ENCODE measurements at places on chromosomes 16 and 17.

DNA sequence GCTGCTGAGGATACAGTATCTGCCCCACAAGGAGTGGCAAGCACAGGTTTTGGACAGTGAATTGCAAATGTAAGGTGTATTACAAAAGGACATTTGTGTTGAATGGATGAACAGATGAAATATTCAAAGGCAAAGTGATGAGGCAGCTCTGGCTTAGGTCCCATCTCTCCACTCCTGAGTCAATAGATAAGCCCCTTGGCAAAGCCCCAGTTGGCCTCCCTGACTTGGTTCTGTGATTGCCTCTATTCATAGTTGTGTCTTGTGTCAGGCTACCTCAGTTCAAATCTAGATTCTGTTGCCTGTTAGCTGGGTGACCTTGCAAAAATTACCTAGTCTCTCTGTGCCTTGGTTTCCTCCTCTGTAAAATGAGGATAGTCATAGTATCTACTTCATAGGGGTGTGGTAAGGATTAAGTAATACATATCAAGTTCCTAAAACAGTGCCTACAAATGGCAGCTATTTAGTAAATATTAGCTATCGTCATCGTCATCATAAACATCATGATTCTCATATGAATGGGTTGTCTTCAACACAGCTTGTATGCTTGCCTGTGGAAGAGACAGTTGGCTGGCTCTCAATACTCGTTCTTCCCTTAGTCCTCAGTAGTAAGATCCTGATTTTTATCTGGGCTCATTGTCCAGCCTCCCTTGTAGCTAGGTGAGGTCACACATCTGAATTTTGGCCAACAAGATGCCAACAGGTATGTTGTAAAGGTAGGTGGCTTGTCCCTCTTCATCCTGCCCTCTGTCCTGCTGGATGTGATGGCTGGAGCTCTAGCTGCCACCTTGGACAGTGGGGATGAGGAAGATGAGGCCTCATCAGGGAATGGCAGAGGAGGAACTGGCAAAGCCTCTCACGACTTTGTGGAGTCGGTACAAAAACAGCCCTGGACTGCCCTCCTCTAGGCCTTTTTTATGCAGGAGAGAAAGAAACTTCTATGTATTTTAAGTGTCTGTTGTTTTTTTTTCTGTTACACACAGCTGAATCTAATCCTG lies 2.1 kb upstream of the MFAP4 start:
- no peak for DNase-seq

GRCh38 chr16:89115216-89115861 lies 21.7 kb downstream of the ACSF3 start:
- DNase-seq, result no peak

DNA sequence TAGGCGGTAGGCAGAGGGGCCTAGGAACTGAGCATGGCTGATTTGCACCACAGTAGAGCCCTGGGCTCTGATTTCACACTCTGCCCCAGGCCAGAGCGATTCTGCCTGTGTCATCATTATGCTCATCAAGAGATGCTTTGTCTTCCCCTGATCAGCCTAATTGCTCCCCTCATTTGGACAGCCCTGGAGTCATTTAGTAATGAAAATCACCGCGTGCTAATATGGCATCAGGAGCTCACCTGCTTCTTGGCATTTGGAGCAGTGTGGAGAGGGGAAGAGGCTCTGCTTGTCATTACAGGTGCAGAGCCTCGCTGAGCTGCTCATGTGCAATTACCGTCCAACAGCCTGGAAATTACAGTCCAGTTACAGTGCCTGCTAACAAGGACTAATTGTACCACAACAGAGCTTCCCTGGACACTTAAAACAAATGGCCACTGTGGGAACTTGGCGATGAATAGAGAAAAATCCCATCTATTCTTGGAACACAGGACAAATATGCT lies 157.1 kb upstream of the WSCD1 start:
- peak; percentile 22 for DNase-seq

- DNase-seq, result peak; percentile 89
Observed at GRCh38 chr17:7241783-7242716, at the start of gene GABARAP. Gene GABARAP, minus strand, starts transcription at chr17:7242449. Its CDS starts 119 bp downstream, at chr17:7242330.

- DNase-seq, result no peak
Observed at GRCh38 chr16:61877436-61877835, 158.8 kb downstream of the CDH8 start.

GRCh38 chr17:37752482-37752881 lies 7.6 kb upstream of the HNF1B start:
- no peak for DNase-seq

- DNase-seq, result no peak
Observed at GRCh38 chr17:2364763-2365116, 27.4 kb downstream of the SGSM2 start.

DNA sequence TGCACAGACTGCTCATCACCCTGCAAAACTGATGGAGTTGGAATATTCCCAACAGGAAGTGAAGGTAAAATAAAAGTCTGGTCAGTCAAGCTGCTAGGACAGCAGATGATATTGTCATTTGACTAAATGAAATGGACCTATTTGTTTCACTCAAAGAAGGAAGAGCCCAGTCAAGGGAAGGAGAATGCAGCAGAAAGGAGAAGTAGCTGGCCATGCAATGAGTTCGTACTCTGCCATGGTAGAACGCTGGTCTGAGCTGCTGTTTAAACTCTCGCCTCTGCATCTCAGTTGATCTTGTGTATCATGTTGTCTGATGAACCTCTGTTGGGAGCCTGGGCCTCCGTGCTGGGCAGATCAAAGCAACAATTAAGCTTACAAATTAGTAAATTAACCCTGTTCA lies 15.6 kb upstream of the YPEL2 start:
- no peak for DNase-seq

DNA sequence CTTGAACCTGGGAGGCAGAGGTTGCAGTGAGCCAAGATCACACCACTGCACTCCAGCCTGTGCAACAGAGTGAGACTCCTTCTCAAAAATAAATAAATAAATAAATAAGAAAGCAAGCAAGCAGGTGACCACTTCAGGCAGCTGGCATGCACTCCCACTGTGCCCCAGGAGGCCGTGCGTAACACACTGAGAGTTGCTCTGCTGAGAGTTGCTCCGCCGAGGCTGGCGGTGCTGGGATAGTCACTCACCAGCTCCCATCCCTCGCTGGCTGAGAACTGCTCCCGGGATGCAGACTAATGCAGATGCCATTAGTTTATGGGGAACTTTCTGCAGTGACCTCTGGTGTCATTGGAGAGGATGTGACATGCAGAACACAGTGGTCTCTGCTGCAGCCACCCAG lies 105.7 kb upstream of the PLCG2 start:
- DNase-seq, result no peak

DNA sequence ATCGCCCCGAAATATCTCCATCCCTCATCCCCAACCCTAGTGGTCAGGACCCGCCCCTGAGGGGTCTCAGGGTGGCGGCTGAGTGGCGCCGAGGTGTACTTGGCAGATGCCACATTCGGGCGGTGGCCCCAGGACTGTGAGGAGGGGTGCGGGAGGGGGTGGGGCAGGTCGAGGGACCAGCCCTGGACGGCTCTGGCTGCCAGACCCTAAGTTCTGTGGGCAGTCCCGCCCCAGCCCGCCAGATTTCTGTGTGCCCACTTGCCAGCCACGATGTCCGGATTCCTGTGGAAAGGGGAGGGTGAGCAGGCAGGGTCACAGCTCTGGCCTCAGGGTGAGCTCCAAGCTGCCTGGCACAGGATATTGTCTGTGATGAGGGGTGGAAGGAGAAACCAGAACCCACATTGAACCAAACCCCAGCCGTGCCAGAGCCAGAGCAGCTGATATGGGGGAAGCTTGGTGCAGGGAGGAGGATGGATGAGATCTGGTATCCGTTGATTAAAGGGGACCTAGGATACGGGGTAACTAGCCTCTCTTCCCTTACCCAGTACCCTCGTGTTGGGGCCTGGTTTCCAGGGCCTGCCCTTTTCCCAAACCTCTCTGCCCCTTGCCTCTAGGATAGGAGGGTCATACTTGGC lies 1.1 kb upstream of the CHAD start:
- DNase-seq, result no peak

GRCh38 chr16:54817432-54817831 lies 113.2 kb upstream of the IRX5 start:
- DNase-seq, result no peak

- DNase-seq, result no peak
Observed at GRCh38 chr17:34517406-34517805, 62.0 kb upstream of the TMEM132E start.

DNA sequence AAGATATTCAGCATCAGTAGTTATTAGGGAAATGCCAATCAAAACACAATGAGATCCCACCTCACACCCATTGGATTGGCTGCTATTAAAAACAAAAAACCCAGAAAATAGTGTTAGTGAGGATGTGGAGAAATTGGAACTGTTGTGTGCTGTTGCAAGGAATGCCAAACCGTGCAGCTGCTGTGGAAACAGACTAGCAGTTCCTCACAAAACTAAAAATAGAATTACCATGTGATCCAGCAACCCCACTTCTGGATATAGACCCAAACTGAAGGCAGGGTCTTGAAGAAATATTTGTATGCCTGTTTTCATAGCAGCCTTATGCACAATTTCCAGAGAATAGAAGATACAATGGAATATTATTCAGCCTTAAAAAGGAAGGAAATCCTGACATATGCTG lies 46.0 kb downstream of the FOXK2 start:
- DNase-seq, result no peak

DNA sequence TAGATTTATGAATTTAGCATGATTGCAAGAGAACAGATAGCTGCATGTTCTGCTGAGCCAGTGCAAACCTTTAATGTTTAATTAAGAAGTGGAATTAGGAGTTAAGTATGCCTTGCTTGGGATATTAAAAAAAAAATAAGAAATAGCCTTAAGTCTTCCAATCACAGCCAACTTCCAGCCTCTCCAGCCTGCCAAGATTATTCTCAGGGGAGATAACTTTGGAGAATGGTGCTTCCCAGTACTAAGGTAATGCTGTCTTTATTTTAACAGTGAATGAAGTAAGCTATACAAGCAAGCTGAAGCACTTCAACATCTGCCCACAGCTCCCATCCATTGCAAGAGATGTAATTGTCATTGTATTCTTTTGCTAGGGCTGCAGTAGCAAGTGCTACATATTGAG lies 389.5 kb upstream of the ASIC2 start:
- no peak for DNase-seq

Measured in cerebellum (tissue), 4 donors.